ENCODE measurements at places on chromosomes 12 and 14.

DNA sequence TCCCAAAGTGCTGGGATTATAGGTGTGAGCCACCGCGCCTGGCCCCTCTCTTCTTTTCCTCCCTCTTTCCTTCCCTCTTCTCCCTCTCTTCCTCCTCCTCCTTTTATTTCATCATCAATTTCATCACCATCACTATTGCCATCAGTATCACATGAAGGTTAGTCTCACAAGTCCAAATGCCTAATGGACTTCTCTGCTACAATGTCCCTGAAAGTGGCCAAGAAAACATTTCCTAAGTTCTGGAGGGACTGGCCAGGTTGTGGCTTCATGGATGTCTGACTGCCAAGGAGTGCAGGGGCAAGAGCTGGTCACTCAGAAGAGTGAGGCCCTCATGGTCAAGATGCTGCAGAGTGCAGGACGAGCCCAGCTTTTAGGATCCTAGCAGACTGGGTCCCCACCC lies 97.6 kb downstream of the SYNE3 start:
- DNase-seq: no peak

GRCh38 chr12:89247967-89248366 lies 104.3 kb downstream of the DUSP6 start:
- DNase-seq: no peak

DNA sequence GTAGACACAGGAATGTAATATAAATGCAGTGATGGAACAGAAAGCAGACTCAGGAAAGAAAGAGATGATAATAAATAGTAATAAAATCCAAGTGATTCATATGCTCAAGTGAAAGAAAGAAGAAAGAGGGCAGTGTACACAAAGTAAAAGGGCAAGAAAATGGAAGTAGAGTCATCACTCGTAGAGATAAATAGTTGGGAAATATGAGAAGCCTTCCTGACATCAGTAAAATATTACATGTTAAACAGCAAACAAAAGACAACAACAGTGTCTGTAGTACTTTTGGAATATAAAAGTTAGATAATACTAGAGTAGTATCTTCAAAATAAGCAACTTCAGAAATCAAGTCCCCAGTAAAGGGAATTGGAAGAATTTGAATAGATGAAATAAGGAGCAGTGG lies 412.3 kb downstream of the RAD51B start:
- DNase-seq: no peak

DNA sequence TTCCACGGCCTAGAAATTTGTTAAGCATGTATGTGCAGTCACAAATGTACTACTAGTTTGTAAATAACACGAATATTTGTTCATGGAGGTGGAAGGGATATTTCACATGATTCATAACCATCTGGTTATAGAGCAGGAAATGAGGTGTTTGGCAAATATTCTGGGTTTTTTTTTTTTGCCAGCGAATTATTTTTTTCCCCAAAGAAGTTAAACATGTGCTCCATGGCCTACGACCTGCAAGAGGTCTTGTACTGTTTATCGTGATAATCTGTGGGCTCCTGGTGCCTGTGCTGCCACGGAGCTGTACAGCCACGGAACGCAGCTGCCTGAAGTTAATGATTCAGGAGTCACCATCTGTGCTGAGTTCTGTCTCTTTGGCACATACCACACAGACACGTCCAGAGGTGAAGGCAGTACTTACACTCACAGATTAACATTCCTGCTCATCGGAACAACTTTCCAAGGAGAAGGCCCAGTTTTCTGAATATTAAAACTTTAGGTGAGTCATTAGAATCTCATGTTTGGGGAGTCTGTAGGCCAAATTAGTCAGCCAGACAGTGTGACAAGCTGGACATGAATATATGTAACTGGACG lies 156.3 kb downstream of the TMX1 start:
- no peak for DNase-seq

DNA sequence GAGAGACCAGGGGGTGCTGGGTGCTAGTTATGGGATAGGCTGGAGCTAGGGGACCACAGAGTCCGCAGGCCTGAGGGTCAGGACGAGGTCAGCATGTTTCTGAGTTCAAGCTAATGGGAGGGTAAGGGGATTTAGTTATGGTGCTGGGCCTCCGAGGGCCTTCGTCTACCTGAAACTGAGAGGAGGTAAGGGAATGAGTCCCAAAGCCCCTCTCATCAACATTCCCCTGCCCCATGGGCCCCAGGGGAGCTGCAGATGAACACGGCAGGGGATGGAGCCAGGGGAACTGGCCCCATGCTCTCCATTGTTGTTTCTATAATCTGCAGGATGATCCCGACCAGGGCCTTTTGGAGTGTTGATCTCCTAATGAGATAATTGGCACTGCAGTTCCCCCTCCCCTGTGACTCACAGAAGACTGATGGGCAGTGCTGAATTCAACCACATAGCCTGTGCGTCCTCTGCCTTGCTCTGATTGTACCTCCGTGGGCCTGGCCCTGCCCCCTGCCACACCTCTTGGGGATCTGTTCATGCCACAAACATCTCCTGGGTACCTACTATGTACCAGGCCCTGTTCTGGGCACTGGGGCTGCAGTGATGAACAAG lies 21.4 kb downstream of the FAIM2 start:
- DNase-seq: no peak

DNA sequence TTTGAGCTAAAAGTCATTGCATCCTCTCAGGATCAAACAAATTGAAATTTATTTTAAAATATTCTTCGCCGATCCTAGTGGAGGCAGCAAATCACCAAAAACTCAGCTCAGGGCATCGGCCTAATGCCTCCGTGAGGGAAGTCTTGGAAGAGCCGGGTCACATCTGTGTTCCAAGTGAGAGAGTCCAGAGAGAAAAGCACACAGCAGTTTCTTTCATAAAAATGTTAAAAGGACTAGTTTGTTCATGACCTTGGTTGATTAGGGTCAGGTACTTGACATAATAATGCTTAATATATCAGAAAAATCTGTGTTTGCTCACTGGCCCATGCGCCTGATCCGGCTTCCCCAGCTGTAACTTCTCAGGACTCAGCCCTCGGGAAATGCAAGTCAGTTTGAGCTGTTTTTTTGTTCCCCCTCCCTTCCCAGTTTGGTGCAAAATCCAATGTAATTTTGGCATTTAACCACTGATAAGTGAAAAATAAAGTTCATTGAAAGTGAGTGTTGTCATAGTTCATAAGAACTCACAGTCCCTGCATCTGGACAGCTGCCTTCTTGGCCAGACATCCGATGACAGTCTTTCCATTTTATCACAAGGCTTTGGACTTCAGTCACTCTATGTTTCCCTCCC lies 161.7 kb downstream of the CAND1 start:
- no peak for DNase-seq

DNA sequence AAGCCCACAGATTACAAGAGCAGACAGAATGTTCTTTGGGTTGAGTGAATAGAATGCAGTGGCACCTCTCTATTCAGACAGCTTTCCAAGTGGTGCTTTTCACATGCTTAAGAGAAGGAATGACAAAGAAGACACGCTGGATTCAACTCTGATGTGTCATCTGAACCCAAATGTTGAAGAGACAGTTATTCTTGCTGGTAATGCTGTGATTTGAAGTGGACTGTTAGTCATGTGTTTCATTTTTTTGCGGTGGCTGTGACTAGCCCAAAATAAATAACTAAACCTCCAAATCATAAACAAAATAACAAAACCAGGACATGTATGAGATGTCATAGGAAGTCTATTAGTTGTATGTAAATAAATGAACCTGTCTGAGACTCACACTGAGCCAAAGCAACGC lies 391.8 kb upstream of the PRICKLE1 start:
- no peak for DNase-seq

- peak; percentile 60 for DNase-seq
Observed at GRCh38 chr12:46267825-46268582, 839 bp downstream of the SLC38A1 start.

- DNase-seq: no peak
Observed at GRCh38 chr12:74584483-74585062, 46.9 kb downstream of the ATXN7L3B start.

- no peak for DNase-seq
Observed at GRCh38 chr12:131671871-131672270, 39.0 kb upstream of the SFSWAP start.

- peak; percentile 65 for DNase-seq
Observed at GRCh38 chr12:94244165-94245133, 96.1 kb downstream of the PLXNC1 start.

DNA sequence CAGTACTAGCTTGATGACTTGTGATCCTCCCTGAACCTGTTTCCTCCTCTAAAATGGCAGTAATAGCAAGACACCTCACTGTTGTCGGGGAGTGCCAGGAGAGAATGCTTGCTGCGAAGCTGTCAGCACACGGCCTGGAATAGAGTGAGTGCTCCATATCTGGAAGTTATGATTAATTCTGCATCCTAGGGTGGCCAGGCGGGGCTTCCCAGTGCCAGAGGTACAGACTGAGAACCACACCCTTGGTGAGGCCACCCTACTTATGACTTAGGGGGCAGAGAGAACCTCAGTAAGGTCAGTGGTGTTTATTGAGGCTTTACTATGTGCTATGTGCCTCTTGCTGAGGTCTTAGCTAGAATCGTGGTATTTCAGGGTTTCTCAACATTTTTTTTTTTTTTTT lies 20.1 kb downstream of the MORN3 start:
- no peak for DNase-seq

DNA sequence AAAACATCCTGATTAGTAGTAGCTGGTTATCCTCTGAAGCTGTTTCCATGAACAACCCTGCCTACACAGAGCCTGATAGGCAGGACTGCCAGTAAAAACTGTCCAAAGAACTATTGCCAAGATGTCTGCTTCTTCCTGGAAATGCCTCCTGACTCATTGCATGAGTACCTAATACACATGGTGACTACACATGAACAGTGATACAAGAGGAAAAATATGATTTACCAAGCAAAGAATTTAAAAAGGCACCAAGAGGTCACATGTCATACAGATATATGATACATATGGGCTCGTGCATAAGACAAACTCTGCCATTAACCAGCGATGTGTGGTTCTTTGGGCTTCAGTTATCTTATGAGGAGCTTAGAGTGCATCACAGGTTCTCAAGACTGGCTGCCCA lies 552.3 kb downstream of the SLC16A7 start:
- no peak for DNase-seq

DNA sequence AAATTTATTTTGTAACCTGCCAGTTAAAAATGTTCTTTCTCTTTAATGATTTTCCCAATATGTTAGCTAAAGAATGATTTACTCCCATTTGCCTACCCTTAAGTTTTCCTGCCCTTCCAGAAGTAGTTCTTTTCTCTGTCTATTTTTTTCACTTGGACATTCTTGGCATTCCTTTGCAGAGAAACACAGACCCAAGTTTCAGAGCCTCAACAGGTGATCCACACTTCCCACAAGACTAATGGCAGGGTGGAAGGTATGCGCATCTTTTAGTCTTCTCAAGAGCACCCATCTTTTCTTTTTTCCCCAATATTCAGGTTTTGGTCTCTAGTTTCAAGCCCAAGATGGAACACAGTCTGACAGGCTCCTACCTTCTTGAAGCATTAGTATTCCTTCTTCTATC lies 420.7 kb downstream of the ADAMTS20 start:
- no peak for DNase-seq

DNA sequence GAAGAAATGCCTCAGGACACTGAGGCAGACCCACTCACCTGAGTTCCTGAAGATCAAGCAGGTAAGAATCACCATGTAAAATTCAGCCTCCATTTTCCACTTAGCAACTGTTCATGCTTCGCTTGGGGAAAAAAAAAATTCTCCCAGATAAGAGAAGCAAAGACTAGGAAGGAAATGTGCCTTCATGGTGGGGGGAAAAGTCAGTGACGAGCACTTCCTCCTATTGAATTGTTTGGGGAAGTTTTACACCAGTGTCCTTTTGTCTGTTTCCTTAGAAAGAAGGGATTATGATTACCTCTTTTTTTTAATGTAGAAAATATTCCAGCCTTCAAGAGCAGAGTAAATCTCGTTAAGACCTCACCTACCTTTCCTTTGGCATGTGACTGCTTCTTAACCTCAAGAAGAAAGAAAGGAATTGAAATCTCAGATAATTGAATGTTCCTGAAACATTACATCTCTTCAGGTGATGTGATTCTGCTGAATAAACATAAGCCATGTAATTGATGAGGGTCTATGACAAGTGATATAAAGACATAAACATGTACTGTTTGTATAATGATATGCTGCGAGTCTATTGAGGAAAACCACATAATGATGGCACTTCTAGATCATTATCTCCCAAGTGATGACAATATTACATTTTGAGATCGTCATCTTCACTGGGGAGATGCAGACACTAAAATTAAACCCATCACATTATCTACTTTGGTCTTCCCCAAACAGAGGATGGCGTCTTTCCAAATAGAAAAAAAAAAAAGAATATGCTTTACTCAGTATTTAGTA lies at the start of gene PTPRB:
PTPRB (minus strand) TSS at position 127 of the 783 bp plus-strand sequence; CDS start at position 93, 34 bp downstream.
- no peak for DNase-seq

DNA sequence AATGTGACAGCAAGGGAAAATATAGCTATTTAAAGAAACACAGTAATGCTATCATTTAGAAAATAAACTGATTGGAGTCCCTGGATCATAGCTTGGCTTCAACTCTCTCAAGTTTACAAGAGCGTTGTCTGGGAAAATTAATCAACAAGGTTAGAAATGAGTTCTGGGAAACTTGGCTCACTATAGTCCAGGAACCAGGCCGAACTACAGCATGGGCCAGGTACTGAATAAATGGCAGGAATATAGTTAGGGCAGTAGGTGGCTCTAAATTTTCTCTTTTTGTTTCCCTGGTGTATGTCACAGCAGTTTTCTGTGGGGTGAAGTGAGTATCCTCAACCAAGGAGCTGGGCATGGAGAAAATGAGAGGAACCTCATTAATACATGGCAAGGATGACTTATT lies 72.4 kb downstream of the PLBD1 start:
- no peak for DNase-seq

GRCh38 chr12:101885912-101886561 lies 8.7 kb downstream of the DRAM1 start:
- DNase-seq: no peak

GRCh38 chr12:49244176-49244575 lies 20.7 kb upstream of the TUBA1C start:
- no peak for DNase-seq

DNA sequence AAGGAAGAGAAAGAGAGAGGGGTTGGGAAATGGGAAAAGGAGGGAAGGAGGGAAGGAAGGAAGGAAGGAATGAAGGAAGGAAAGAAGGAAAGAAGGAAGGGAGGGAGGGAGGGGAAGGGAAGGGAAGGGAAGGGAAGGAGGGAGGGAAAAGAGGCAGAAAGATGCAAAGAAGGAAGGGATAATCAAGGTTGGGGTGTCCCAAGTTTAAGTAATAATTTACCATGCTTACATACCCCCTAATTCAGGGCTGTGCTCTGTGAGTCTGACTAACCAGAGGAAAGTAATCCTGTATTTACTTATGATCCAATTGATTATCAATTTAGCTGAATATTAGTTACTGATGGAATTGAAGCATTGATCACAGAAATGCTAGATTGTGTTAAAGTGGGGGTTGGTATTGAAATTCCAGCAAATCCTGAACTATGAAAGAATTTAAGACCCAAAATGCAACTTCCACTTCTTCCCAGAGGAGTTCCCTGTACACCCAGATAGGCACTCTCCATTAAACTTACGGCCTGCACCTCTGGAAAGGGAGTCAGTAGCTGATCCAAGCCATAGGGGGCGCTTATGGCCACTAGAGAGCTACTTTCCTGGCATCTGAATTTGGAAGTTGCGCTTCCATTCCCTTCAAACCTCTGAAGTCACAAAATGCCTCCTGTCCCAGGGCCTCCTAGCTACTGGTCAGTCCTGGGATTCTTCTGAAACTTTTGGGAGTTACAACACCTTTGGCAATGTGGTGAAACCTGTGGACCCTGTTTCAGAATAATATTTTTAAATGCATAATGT lies 162.7 kb upstream of the PWP1 start:
- DNase-seq: no peak

All from activated CD4-positive, alpha-beta T cell treated with anti-CD3 and anti-CD28 coated beads for 48 hours (primary cell).